CD4-positive, alpha-beta T cell (primary cell): ENCODE measurements at places on chromosomes 7 and 10.
A peak's percentile ranks its signal among the peaks of the same experiment; 100 is the strongest.

DNA sequence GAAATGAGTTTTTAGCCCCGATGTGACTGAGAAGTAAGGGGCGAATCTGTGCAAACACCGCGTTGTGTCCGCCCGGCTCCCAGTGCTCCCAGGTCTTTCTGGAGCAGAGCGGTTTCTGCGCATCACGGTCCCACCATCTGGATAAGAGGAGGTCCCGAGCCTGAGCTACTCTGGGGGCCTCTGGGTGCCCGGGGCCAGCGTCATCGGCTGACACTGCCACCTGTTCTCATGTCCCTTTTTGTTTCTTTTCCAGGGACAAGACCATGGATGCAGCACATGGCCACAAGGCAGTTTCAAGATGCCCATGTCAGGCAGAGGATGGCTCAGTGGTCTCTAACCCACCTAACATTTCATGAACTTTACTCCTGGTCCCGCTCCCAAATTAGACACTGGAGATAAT lies 24.9 kb downstream of the KLF6 start:
- no peak for DNase-seq

DNA sequence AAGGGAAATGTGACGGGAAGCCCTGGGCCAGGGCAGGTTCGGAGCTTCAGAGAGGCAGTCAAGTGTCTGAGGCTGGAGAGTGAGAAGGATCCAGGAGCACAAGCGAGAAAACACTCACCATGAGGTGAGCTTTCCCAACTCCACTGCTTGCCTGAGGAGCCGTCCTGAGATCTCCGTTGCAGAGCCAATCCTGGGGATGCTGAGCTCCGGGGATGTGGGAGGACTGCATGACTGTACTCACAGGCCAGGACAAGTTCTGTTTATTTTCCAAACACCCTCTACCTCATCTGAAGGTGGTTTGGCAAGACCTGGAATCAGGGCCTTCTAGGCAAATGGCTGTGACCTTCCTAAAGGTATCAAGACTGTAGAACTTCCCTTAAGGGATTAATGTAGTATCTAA lies 38.7 kb downstream of the GLI3 start:
- DNase-seq: no peak

GRCh38 chr7:42214060-42214679 lies 22.8 kb downstream of the GLI3 start:
- no peak for DNase-seq

DNA sequence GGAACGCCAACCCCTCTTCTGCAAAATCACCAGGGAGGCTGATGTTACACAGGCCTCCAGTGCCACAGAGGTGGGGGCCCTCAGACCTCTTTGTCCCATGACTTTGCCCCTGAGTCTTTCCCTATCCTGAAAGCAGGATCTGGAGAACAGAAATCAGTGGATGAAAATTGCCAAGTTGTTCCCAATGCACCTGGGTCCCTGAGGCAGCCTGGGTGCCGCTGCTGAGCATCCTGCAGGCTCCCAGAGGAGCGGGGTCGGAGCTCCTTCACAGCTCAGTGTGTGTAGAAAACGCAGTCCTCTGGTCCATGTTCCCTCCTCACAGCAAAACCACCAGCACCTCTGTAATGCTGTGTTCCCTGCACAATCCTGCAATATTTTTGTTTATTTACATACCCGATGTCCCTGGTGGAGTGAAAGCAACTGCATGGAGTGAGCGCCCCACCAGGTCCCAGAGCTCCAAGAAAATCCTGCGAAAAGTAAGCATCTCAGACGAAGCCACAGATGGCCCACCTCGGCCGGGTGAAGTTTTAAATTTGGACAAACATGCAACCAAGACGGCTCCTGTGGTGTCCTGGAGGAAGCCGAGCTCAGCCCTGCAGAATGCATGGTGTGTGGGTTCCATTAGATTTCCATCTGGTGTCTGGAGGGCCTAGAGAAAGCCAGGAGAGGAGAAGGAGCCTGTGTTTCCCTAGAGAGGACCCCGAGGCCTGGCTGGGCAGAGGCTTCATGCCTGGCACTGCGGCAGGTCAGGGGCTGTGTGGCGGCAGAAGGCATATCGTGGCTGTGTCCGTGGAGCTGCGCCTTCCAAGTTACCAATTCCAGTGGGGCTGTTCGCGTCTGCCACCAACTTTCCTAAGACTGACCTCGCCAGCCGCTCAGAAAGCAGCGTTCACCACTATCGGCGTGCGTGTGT lies 235.2 kb downstream of the WDR37 start:
- DNase-seq: no peak

DNA sequence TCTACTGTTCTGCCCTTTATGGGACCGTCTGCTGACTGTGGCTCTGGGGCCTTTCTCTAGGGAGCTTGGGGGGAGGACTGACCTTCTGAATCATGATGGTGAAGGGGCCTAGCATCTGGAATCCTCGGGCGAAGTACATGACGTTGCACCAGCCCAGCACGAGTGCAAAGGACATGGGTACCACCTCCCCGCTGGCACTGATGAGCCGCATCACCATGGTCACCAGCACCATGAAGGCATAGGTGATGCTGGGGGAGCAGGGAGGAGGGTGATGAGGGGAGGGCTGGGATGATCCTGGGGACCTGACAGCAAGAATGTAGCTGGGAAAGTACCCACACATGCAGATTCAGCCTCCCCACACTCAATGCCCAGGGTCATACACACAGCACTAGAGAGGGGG lies 11.1 kb downstream of the TRPV6 start:
- DNase-seq: no peak

- no peak for DNase-seq
These were observed 319 bp upstream of the GATA3 start for GRCh38 chr10:8054244-8054493.

GRCh38 chr10:4848356-4849041 lies 22.5 kb downstream of the AKR1E2 start:
- DNase-seq: peak; percentile 29

DNA sequence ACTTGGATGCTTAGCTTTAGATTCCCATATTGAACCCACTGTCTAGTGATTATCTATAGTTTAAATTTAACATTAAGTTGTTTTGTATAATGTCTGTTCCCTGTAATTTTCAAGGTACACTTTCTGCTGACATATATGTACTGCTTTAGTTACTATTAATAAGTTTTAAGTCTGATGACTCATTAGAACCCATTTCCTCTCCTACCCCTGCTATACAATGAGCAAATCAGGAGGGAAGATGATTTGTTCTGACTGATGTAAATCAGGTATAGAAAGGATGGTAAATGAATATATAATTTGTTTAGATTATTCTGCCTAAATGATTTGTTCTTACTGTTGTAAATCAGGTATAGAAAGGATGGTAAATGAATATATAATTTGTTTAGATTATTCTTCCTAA lies 691.8 kb downstream of the NXPH1 start:
- no peak for DNase-seq

GRCh38 chr10:61024856-61025201 lies 80.8 kb upstream of the RHOBTB1 start:
- no peak for DNase-seq

DNA sequence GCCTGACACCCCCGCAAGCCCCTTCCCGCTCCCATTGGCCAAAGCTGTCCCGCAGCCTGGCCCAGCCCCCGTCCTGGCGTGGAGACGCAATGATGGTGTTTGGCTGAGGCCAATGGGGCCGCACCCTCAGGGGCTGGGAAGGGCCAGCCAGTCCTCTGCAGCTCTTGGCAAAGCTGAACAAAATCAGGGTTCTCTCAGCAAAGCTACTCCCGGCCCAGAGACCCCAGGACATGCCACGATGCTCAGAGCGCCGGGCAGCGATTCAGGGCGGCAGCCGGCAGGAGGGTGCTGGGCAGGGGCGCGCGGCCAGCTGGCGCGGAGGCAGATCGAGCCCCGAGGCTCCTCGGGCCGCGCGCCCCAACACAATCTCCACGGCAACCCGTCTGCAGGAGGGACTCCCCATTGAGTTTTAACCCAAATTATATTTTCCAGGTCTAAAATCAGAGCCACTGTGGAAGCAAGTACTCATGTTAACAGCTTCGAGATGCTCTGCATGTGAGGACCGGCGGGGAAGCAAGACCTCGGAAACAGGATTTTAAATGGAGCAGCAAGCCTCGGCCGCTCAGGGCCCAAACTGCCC lies 8.8 kb upstream of the CNPY1 start:
- DNase-seq: no peak

GRCh38 chr7:14487701-14488395 lies 414.7 kb downstream of the DGKB start:
- DNase-seq: no peak

DNA sequence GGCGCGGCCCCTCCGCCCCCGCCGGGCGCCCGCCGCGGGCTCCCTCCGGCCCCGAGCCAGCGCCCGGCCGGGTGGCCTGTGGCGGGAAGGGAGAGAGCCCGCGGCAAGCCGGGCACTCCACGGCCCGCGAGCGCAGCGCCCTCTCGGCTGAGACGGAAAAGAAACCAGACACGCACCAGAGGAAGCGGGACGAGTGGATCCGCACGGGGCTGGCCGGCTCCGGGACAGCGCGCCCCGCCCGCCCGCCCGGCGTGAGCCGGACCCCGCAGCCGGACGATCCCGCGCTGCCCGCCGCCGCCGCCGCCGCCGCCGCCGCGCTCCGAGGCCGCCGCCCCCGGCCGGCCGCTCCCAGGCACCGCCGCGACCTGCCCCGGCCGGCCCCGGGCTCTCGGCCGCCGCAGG lies 300 bp downstream of the ARHGAP21 start:
- DNase-seq: peak; percentile 57

GRCh38 chr10:70461397-70462348 lies 16.9 kb upstream of the PALD1 start:
- peak; percentile 39 for DNase-seq

DNA sequence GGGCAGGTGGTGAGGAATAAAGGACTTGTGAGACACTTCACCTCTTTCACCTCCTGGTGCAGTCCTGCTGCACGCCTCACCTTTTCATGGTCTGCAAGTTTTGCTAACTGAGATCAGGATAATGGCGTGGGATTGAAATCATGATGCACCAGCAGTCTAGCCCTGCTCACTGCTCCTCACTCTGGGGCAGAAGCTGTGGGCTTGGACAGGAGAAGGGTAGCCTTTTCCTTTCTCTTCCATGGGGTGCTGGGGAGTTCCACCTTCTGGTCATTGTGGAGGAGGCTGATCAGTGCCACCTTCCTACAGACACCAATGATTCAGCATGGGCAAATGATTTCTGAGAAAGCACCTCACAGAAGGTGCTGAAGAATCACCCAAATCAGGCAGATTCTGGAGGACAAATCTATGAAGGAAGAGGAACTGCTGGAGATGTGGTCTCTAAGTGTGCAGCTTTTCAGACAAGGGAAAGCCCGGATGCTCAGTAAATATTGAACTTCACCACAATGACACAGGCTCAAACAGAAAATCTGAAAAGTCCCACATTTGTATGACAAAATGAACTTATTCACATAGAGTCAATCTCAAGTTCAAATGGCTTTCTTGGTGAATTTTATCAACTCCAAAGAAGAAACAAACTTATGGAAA lies 19.7 kb downstream of the MBL2 start:
- no peak for DNase-seq

- DNase-seq: no peak
These were observed 140.5 kb downstream of the PRKAG2 start for GRCh38 chr7:151736403-151736909.

DNA sequence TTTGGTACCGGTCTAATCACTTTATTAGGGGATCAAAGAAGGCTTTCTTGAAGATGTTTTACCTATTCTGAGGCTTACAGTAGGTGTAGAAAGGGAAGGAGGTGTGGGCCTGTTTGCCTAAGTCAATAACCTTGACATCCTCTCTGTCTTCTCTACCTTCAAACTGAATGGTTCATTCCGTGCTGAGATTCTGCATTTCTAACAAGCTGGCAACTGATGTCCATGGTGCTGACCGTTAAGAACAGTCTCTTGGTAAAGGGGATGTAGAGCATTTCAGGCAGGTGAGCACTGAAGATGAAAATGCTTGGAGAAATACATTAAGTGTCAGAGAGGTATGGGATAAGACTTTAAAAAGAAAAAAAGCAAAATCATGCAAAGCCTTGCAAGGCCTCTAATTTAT lies 51.5 kb upstream of the DGKB start:
- no peak for DNase-seq

- DNase-seq: no peak
These were observed 85.1 kb upstream of the KMT2C start for GRCh38 chr7:152520861-152521302.

DNA sequence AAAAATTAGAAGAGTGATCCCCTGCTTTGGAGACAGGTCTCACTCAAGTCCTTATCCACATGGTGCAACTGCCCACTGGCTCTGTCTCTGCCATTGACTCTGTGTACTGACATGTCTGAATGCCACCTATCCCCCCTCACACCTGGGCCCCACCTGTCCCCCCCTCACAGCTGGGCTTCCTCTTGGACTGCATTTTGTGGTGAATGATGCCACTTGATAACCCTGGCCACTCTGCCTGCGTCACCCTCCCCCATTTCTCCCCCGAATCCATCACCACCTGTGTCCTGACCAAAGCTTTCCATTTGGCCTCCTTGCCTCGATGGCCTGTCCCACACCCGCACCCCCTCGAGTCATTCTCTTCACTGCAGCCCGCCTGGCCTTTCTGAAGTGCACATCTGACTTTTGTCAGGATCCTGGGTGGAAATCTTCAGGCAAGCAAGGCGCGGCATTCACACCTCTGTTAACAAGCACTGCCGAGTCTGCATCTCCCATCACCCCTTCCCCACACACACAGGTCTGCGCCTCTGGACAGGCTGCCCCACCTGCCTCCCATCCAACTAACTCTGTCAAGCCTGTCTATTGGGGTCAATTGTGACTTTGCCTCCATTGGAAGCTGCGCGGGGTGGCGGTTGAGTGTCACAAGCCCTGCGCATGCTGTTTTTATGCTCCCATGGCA lies 175.3 kb upstream of the KLF14 start:
- DNase-seq: no peak

GRCh38 chr10:9262770-9263169 lies 1208.3 kb downstream of the GATA3 start:
- DNase-seq: no peak

- DNase-seq: no peak
These were observed 20.8 kb downstream of the GHRHR start for GRCh38 chr7:30984359-30985107.

DNA sequence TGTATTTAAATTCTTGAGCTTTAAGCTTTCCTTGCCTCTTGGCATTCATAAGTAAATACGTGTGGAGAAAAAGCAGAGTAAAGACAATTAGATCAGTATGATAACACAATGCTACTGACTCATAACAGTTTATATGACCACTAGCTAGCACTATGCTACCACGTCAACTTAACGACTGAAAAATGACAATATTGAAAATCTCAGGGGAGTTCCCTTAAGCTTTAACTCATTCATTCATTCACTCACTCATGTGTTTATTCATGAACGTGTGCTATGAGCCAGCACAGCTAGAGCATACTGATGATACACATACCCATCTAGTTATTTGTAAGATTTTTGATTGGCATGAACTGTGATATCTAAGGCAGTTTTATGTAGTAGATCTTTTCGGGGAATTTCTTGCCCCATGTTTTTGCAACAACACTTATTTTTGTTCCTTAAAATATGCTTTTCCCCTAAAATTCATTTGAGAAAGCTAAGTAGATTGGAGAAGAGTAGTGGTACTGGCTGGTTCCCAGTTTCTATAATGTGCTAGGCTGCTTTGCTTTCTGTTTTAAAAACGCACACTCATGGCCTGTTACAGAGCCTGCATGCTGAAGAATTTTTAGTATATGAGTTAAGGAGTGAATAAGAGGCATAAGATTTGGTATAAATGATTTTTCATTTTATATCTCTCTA lies 57.4 kb upstream of the ACBD5 start:
- DNase-seq: no peak
